CD4-positive, CD25-positive, alpha-beta regulatory T cell (primary cell): ENCODE measurements at places on chromosomes 11 and 22.
A peak's percentile ranks its signal among the peaks of the same experiment; 100 is the strongest.

- DNase-seq: peak; percentile 51
Observed at GRCh38 chr11:102272047-102272824, 45.0 kb upstream of the BIRC3 start.

DNA sequence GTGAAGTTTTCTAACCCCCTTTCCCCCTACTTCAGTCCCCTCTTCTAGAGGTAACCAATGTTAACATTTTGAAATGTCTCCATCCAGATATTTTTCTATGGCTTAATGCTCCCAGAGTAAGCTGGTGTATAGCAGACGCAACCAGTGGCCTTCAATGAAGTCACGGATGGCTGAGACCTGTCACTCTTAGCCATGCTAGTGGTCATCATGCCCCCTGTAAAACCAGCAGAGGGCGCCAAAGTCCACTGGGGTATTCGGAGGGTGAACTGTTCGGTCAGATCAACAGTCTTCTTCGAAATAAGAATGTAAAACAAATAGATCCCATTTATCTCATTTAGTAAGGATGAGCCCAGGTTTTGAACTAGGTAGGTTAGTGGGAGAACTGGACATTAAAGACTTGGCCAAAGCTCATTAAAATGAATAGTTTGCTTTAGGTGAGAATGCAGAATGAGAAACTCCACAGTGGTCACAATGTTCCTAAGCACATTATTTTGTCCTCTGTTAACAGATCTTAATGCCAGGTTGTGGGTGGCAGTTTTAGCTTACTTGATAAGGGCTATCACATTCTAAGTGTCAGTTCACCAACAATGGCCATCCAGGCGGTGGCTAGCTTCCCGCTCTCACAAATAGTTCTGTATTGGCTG, 8.6 kb upstream of the MMP8 start:
- DNase-seq: no peak

DNA sequence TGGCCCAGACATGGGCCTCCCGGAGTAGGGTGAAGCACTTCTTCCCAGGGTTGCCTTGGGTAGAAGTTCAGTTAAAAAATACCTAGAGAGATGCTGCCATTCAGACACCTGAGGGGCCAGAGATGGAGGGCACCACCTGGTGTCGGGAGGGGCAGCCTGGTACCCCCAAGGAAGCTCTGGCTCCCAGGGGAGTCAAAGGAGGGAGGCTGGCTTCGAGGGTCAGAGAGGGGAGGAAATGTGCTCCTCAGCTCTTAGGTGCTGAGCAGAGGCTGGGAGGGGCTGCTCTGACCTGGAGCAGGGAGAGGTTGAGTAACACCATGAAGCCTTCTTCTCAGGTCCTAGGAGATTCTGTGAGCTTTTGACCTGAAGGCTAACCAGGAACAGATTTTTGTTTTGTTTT, 1.1 kb downstream of the USP35 start:
- DNase-seq: no peak

GRCh38 chr11:45605051-45605450, 60.4 kb downstream of the CHST1 start:
- DNase-seq: no peak

DNA sequence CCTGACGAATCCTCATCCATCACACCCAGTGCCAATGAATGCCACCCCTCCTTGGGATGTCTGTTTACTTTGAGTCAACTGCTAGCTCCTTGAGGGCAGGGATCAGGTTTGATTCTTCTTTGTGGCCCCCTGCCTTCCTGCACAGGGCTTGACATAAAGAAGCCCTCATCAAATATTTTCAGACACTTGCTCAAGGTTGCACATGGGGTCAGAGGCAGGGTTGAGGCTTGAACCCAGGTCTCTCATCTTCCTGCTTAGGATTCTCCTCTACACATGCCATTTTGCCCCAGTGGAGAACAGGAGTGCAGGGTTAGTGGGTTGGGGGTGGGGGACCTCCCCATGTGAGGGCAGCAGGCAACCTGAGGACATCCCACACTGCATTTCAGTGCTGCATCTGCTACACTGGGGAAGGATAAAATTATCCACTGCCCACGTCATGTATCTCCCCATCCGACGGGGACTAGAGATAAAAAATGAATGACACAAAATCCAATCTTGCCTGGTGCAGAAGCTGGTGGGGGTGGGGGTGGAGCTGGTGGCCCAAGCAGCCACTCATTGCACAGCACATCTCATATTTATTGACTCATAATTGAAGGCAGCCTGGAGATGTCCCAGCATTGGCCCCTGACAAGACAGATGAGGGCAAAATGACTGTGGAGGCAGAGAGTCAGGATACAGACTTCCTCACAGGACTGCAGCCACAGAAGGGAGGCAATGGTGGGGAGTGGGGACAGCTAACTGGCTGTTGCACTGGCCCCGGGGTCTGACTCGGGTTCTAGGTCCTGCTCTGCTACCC, 41.3 kb downstream of the NEU3 start:
- no peak for DNase-seq

GRCh38 chr11:75498556-75499255, 27.0 kb downstream of the GDPD5 start:
- no peak for DNase-seq
